ENCODE measurements at places on chromosomes 3 and 15.

DNA sequence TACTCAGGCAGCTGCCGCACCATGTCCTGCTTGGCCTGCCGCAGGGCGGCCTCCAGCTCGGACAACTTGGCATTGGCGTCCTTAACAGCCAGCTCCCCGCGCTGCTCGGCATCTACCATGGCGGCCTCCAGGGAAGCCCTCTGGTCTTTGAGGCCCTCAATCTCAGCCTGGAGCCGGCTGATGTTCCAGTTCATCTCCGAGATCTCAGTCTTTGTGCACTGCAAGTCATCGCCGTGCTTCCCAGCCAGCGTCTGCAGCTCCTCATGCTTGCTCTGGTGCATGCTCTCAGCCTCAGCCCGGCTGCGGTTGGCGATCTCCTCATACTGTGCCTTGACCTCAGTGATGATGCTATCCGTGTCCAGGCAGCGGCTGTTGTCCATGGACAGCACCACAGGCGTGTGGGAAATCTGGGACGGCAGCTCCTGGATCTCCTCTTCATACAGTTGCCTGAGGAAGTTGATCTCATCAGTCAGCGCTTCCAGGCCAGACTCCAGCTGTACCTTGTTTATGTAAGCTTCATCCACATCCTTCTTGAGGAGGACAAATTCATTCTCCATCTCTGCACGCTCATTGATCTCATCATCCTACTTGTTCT is 15.5 kb upstream of the PSTPIP1 start:
- no peaks in the 10 kb centered on the region for H3K36me3 ChIP-seq
- H3K4me3 ChIP-seq = no peak overlapping the region
- H3K27ac ChIP-seq = no peak overlapping the region
- no peaks in the 10 kb centered on the region for H3K4me1 ChIP-seq
- no peaks in the 10 kb centered on the region for H3K27me3 ChIP-seq

GRCh38 chr15:67796196-67797127 is 28.8 kb upstream of the SKOR1 start:
- DNase-seq = no peak
- no peaks in the 10 kb centered on the region for H3K27me3 ChIP-seq
- H3K4me1 ChIP-seq = no peaks in the 10 kb centered on the region
- peaks cover 9% of the 10 kb centered on the region for H3K36me3 ChIP-seq

- peak overlapping the region; percentile 1 for H3K4me3 ChIP-seq
- peaks cover 100% of the 10 kb centered on the region for H3K27me3 ChIP-seq
- peaks cover 50% of the 10 kb centered on the region for H3K4me1 ChIP-seq
- H3K27ac ChIP-seq = no peak overlapping the region
- no peak for DNase-seq
Observed at GRCh38 chr3:147402159-147402558, 4.2 kb downstream of the ZIC4 start.

- H3K4me1 ChIP-seq = peaks cover 40% of the 10 kb centered on the region
- no peak overlapping the region for H3K4me3 ChIP-seq
- peaks cover 4% of the 10 kb centered on the region for H3K36me3 ChIP-seq
- H3K27me3 ChIP-seq = no peaks in the 10 kb centered on the region
Observed at GRCh38 chr15:67100801-67101581, 35.6 kb downstream of the SMAD3 start.

- H3K27ac ChIP-seq = no peak overlapping the region
- H3K27me3 ChIP-seq = no peaks in the 10 kb centered on the region
- no peaks in the 10 kb centered on the region for H3K36me3 ChIP-seq
Observed at GRCh38 chr15:68403161-68403941, 28.6 kb downstream of the ITGA11 start.

DNA sequence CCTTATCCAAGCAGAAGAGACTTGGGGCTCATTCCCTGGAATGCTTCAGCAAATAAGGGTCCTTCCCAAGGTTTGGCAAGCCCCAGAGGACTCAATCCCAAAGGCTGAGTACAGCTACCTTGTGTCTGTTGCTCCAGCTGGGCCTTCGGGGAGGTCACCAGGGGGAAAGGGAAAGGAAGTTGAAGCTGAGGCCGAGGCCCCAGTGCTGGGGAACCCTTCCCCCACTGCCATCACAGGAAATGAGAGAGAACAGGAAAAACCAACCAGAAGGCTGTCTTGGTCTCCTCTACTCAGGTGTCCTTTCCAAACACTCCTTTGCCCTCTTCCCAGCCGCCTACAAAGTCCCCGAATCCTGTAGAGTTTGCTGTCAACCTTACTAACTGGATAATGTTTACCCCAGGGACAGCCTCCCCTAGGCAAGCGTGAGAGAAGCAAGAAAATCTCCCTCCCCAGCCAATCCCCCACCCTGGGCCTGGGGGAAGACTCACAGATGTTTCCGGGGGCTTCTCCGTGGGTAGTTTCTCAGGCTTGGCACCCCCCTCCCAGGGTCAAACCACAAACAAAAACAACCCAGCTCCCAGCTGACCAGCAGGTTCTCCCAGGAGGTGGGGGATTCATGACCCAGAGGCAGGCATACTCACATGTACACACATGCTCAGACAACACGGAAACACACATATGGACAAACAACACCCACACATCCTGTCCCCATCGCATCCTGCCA is 5.5 kb downstream of the CSRNP1 start:
- H3K4me3 ChIP-seq = peak overlapping the region; percentile 28
- H3K4me1 ChIP-seq = peaks cover 71% of the 10 kb centered on the region
- H3K27ac ChIP-seq = peak overlapping the region; percentile 96
- peaks cover 18% of the 10 kb centered on the region for H3K27me3 ChIP-seq

GRCh38 chr15:32033186-32033890 is 3.0 kb downstream of the CHRNA7 start:
- DNase-seq = no peak
- no peak overlapping the region for H3K27ac ChIP-seq
- peaks cover 19% of the 10 kb centered on the region for H3K27me3 ChIP-seq
- peak overlapping the region; percentile 4 for H3K4me3 ChIP-seq

Data from neural crest cell (in vitro differentiated cells).